Inflammatory macrophage treated with lipopolysaccharide for 4 hours (primary cell): ENCODE measurements at places on chromosomes 7 and 10.

- DNase-seq: no peak
These were observed 2.2 kb downstream of the FSCN3 start for GRCh38 chr7:127595737-127596136.

- DNase-seq: no peak
These were observed 20.2 kb downstream of the GNAI1 start for GRCh38 chr7:80154656-80155333.

- DNase-seq: no peak
These were observed 163.1 kb upstream of the GDF10 start for GRCh38 chr10:47136866-47137265.

GRCh38 chr10:78630944-78631838 is 437.6 kb upstream of the ZMIZ1 start:
- no peak for DNase-seq

DNA sequence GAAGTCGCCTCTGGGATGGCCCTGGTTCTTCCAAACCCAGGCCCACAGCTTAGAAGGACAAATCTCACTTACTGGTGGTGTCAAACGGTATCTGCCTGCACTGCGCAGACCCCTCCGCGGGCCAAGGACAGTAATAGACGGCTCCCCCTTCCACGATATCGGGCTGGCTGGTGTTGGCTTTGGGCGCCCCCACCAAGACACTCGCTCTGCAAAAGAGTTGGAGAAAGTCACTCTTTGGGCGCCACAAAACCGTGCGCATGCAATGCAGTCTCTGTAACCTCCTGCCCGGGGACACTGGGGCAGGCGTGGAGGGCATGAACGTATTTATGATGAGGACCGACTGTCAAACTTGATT is 1.1 kb downstream of the ITGA8 start:
- DNase-seq: no peak

GRCh38 chr10:55782181-55782580 is 578.9 kb downstream of the ZWINT start:
- no peak for DNase-seq

DNA sequence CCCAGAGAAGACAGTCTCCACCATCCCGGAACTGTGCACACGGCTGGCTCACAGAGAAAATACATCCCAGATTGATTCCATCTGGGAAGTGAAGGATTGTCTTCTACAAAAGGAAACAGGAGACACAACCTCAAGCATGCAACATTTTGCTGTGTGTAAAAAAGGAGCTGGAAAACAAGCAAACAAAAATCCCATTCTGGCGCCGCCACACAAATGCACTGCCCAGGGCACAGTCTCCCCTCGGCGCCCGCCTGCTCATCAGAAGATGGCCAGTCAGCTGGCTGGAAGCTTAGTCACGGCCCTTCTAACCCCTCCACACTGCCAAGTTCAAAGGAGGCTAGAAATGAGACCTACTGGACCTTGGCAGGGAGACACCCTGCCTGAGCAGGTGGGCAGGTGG is 14.1 kb upstream of the CYTH3 start:
- no peak for DNase-seq
